A549 (cell line): ENCODE measurements at places on chromosomes 5 and 9.

DNA sequence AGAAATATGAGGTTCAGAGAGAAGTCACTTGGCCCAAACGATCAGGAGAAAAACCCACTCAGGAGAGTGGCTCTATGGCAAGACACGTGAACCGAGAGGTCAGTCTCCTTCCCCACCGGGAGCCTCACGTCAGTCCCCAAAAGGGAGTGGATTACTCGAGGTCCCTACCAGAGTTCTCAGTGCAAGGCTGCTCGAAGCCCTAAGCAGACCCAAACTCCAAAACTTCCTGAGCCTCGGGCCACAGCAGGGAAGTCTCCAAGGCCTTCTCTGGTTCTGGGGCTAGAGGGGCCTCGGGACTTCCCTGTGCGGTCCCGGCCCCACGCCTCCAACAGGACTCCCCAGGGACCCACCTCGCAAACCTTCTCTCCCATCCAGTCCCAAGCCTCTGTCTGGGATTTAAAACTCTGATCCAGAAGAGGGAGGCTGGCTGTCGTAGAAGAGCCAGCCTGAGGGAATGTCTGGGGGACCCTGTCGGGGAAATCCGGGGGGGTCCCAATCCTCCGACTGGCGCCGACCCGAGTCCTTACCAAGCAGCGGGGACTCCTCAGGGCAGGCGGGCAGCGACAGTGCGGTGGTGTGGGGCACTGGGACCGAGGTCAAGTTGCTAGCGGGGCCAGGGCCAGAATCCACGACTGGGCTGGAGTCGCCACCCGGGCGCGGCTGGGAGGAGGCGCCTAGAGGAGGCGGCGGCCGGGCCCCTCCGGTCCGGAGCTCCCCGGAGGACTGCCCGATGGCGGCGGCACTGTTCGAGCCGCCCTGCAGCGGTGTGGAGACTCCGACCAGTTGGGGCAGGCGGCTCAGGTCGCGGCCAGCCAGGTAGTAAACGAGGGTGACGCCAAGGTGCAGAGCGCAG is 679 bp downstream of the B4GALT1 start:
- peak; percentile 53 for DNase-seq

GRCh38 chr9:105065098-105066088 is 137.4 kb upstream of the ABCA1 start:
- no peak for DNase-seq

DNA sequence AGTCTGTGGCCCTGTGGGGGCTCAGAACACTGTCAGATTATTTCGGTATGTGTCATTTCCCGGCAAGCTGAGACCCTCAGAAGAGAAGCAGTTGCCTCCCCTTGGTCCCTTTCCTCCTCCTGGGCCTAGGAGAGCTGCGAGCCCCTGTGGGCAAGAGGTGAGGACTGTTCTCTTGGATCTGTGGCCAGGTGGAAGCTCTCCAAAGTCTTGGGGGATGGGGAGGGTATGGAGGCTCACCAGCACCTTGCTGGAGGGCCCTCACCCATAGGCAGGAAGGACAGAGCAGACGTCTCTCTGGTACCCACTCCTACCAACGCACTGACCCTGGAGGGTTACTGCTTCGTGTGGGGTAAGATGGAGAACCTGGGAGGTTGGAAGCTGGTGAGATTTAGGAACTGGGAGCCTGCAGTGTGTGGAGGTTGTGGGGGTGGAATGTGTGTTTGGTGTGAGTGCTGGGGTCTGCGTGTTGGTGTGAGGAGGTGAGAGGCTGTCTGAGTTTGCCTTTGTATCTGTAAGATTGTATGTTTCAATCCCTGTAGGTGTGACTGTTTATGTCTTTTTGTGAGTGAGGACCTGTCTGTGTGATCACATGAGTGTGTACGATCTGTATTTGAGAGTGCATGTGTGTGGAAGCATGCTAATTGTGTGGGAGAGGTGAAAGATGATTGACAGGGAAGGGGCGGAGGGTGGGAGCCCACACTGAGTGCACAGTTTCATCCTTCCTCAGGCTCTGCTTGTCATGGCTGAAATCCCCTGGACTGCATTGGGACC is 52.4 kb upstream of the PSD2 start:
- DNase-seq, result no peak

GRCh38 chr5:133729800-133730199 is 117.5 kb upstream of the FSTL4 start:
- DNase-seq, result no peak

DNA sequence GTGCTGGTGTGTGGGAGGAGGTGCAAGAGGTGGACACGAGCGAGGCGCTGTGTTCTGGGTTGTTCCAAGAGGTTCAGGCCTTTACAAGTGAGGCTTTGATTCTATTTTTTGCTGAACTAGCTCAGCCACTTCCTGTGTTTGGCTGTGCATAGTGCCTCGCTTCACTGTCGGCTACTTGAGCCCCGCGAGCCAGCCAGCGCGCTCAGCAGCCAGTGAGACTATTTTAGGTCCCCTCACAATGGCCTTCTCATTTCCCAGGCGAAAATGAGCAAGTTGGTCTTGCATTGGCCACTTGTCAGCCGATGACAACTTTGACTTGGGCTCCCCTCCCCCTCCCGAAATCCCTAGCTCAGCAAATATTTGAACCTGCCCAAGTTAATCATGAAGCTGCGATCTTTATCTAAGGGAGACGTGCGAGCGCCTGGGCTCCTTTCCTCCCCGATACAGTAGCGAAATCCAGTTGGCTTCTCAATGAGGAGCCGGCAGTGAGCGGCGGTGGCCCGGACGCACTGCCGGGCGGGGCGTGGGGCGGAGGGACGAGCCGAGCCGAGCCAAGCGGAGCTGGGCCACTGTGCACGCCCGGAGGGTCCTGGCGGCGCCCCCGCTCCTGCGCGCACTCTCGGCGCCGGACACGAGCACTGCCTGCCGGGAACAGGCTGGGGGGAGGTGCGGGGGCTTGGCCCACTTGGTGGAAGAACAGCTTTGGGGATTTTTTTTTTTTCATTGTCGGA is 72.6 kb downstream of the PIK3R1 start:
- peak; percentile 32 for DNase-seq

- no peak for DNase-seq
These were observed 217.1 kb downstream of the EBF1 start for GRCh38 chr5:158882660-158883059.

GRCh38 chr5:89534331-89534730 is 651.3 kb upstream of the MEF2C start:
- DNase-seq, result no peak

DNA sequence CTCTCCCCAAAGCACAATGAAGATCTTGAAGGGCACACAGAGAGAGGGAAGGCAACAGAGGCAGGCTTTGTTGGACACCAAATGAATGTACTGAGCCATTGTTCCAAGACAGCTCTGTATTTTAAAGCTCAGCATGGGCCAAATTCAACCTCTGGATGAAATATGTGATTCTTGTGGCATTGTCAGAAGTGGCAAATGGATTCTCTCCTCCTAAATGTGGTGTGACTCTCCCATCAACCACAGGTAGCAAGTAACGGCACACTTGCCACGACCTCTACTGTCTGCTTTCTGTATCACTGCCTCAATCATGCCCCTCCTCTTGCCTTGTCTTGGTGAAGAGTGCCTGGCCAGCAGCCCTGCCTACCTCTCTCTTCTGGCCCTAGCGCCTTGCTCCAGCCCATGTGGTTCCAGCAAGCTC is 6.1 kb upstream of the MOB3B start:
- DNase-seq, result peak; percentile 49

DNA sequence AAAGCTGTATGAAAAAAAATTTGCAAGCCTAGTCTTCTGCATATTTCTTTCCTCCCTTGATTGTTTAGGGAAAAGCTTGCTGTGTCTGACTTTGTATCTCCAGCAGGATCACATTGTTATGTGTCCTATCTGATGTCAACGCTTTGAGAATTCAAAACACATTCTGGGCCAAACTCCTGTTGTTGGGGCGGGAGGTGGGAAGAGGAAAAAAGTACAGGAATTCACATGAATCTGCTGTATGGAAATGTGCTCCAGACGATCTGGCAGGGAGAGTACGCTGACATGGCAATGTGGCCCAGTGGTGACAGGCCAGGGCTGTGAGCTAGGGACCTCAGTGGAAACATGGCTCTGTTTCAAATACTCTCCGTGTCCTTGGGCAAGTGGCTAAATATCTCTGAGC is 87.4 kb upstream of the GNA14 start:
- DNase-seq, result no peak

DNA sequence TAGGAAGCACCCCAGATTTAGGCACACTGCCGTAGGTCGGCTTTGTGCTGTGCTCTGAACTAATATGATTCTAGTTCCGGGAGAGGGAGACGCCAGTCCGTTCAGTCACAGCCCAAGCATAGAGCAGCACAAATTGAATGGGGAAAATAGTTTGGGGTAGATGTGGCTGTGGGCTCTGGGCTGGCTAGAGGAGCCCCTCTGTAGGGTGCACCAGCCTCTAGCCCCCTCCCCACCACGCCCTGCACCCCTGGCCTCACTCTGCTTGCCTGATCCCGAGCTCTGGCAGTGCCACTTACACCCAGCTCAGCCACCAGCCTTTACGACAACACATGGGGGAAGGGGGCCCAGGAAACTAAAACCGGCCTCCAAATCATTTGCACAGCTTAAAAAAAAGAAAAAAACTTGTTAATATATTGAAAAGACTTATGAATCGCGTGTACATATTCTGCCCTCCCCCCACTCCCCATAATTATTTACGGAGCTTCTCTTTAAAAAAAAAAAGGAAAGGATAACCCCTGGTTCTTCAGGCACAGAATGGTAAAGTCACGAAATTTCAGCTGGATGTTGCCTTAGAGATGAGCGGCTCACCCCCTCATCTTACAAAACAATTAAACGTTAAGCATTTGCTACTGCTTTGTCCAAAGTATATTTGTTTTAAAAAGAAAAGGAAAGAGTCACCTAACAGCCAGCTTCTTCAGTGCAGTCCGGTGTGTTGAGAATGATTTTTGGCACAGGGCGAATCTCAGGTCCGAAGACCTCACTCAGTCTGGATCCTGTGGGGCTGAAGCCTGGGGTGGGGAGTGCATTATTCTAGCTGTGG is 3.5 kb downstream of the LMX1B start:
- DNase-seq, result no peak

DNA sequence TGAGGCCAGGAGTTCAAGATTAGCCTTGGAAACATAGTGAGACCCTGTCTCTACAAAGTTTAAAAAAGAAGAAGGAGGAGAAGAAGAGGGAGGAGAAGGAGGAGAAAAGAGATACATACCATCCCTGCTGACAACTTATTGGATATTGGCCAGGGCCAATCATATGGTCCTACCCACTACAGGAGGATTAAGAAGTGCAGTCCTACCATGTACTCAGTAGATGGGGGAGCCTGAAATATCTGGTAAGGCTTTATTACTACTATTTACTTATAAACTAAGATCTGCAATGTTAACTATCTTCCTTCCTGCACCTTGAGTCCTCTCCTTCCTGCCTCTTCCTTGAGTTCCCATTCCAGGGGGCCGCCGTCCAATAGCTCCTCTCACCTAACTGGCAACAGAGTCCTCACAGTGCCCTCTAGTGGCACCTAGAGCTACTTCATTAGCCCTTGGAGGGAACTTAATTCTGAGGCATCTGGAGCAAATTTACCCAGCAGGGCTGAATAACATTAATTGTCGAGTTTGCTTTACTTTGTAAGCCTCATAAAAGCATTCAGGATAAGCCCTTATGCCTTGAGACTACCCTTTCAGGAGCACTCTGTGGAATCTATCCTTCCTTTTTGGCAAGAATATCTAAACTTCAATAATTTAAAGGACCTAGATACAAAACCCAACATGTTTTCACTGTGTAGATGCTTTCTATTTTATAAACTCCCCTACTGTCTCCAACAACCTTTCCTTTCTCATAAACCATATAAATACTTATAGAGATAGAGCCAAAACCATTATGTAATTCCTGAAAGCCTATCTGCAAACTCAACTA is 39.1 kb upstream of the RANBP6 start:
- DNase-seq, result peak; percentile 81

DNA sequence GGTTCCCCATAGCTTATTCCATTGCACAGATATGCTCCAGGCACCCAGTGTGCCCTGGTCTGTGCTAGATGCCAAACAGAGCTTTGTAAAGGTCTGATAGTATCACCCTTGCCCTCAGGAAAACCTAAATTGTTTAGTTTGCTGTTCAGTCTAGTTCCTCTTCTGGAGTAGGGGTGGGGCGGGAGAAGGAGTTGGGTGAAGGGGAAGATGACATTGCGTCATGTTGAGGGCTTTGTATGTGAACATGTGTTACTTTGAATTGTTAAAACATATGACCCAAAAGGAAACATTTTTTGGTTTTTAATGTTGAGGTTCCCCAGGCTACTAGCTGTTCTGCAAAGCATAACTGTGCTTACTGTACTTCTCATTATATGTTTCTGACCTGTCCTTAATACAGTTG is 40.6 kb downstream of the HACD4 start:
- DNase-seq, result no peak

GRCh38 chr5:6280425-6281100 is 97.8 kb downstream of the MED10 start:
- DNase-seq, result no peak

GRCh38 chr5:171714261-171714660 is 71.4 kb upstream of the SMIM23 start:
- no peak for DNase-seq

DNA sequence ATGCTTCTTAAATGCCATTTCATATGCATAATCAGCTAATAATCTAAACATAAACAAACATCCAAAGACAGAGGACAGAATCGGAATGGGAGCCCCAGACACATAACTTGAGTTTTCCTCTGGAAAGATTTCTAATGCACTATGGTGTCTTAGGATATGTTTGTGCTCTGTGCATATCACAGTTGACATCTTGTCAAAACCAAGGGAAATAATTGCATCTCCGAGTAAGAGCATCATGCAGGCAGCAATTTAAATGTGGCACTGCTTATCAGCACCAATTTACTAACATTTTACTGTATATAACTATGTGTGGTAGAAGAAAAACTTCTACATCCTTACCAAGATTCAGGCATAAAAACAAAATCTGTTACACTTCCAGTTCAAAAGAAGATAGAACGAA is 217.9 kb downstream of the GLIS3 start:
- DNase-seq, result no peak

DNA sequence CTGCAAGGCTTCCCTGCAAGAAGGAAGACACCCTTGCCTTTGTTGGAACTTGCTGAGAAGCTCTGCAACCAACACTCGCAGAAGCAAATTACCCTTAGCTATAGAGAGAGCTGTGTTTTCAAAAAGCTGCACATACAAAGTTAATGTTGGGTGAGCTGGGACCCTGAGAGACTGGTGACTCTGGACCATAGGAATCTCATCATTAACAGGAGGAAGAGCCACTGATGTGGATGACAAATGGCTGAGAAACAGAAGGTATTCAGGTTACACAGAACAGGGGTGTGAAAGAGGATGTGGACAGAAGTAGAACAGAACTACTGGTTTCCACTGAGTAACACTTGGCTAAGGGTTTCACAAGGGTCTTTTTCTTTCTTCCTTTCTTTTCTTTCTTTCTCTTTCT is 493.5 kb downstream of the IRX1 start:
- no peak for DNase-seq
